ENCODE measurements at places on chromosomes 7 and 10.

- no peak for DNase-seq
Observed at GRCh38 chr7:45625067-45625466, 50.9 kb downstream of the ADCY1 start.

GRCh38 chr10:110269374-110270318 is 35.1 kb downstream of the SMNDC1 start:
- peak; percentile 69 for DNase-seq

DNA sequence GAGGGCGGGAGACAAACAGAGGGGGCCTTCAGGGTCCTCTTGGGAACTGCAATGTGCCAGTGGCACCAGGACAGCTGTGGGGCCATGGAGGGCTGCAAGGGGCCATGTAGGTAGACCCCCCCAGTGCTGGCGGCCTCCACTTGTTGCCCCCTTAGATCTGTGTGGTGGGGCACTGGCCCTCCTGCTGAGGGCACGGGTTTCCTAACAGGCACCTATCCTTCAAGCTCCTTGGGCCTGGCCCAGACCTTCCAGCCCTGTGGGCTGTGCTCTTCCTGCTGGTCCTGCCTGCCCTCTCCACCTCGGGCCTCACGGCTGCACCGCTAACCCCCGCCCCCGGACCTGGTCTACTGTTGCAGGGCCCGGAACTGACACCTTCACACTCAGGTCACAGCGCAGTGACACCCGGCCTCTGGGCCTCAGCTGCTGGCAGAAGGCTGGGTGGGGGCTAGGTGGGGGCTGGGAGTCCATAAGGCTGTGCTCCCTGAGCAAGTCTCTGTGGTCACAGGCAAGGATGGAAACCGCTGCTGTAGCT is 12.6 kb downstream of the RASGEF1A start:
- no peak for DNase-seq

DNA sequence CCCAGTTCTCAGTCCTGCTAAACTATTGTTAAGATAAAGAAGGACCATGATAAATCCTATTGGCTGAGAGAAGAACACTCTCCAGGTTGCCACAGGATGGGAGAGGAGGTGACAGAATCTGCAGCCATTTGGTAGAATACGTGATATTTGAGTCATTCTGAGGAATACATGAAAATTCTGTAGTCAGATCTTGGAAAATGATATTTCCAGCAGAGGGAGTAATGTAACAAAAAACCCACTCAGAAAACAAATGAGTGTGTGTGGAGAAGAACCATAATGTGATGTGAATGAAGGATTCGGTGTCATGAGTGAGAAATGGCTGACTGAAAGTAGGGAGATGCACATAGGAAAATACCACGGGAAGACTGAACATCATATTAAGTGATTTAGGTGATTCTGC is 128.5 kb upstream of the PFKP start:
- peak; percentile 17 for DNase-seq
